ENCODE measurements at places on chromosomes 1 and 21.

DNA sequence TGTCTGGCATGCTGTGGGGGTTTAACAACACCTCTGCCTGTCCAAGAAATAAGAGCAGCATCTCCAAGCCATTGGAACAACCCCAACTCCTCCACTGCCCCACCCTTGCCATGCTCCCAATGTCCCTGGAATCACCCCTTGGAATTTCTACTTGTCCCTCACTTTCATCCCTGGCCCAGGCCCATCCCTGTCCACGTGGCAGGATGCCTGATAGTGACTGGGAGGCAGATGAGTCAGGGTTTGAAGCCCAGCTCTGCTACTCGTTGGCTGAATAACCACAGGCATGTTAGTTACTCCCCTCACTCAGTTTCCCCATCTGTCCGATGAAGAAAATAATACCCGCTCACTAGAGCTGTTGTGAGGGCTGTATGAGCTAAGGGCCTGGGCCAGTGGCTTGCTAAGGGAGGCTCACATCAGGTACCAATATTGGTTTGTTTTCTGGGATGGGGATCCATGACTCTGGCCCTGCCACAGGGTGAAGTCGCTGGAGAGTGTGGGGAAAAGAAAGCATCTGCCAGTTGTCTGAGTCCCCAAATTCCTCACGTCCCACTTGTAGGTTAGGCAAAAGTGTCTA, 99.4 kb upstream of the TLR5 start:
- DNase-seq, result no peak

DNA sequence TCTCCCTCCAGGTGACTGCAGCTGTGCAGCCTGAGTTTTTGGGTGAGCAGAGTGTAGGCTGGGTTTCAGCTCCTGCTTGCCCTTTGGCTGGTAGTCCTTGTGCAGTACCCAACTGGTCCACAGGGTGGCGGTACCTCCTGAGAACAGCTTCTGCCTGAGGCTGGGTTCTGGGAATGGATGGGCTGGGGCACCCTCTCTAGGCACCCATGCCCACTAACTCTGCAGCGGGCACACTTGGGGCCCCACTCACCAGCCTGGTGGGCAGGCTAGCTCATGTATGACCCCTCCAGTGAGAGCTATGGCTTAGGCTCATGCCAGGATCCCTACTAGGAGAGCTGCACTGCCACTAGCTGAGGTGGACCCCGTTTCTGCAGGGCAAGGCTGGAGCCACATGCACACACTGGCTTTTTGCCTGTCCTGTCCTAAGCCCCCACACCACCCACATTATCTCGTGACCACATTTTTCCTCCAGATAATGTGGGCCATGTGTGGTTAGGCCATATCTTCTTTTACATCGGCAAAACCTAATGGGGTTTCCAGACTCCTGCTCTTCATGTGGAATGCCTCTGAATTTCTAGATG, 15.5 kb upstream of the GSTM4 start:
- DNase-seq, result peak; percentile 75

- no peak for DNase-seq
Observed at GRCh38 chr1:63590166-63590560, 3.0 kb upstream of the PGM1 start.

- no peak for DNase-seq
Observed at GRCh38 chr1:18629659-18630510, 761 bp upstream of the PAX7 start.

DNA sequence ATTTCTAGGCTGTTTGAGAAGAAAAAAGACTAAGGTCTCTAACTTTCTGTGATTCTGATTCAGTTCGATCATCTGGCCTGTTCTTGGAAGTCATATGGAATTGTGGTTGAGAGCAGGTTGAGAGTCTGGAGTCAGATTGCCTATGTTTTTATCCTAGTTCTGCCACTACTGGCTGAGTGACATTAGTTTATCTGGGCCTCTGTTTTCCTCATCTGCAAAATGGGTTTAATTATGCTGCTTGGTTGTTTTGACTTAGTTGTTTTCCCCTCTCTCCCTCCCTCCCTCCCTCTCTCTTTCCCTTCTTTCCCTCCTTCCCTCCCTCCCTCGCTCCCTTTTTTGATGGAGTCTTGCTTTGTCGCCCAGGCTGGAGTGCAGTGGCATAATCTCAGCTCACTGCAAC, 6.2 kb downstream of the MACF1 start:
- DNase-seq, result no peak

DNA sequence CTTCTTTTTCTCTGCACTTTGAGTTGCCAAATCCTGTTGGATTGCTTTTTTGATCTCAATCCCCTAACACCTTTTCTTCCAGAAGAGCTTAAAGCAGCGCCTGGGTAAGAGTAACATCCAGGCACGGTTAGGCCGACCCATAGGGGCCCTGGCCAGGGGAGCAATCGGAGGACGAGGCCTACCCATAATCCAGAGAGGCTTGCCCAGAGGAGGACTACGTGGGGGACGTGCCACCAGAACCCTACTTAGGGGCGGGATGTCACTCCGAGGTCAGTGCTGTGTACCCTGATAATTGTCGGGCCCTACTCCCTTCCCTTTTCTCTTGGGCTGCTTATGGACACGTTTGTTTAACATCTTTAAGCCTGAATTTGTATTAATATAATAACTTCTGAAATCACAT, 8.3 kb downstream of the CHTOP start:
- no peak for DNase-seq

DNA sequence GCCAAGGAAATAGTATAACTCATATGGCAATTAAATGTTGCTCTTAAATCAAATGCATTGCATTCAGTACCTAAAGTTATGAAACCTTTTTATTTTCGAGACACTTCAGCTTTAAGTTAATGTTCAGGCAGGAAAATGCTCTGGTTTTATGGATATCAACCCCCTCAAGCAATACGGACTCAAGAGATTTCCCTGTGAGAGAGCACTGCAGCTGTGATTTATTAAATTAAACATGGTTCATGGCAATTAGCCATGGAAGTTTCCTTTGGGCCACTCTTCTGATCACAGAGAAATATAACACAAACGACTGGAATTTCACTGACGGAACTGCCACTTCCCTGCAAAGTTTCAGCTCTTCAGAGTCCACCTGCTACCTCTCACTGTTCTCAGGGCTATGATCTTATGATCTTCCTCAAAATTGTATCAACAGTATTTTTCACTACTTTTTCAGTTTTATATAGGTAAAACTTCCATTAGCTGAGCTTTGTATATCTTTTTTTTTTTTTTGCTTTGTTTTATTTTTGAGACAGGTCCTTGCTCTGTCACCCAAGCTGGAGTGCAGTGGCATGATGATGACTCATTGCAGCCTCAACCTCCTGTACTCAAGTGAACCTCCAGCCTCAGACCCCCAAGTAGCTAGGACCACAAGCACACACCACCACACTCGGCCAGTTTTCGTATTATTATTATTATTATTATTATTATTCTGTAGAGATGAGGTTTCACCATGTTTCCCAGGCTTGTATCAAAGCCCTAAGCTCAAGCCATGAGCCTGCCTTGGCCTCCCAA, 923.1 kb upstream of the TMPRSS15 start:
- DNase-seq, result no peak

DNA sequence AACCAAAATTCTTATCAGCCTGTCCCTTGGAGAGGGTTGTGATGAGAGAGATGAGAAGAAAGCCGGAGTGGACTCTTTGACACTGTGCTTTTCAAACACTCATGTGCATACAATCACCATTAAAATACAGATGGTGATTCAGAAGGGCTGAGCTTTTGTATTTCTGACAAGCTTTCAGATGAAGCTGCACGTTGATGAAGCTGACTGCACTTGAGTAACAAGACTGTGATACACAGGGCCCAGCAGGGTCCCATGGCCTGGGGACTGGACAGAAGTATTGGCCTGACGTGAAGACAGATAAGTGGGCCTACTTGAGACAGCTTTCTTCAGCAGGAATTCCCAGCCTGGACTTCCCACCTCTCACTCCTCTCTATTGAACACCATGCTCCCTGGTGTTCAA, 258.2 kb downstream of the CHRM3 start:
- DNase-seq, result no peak

DNA sequence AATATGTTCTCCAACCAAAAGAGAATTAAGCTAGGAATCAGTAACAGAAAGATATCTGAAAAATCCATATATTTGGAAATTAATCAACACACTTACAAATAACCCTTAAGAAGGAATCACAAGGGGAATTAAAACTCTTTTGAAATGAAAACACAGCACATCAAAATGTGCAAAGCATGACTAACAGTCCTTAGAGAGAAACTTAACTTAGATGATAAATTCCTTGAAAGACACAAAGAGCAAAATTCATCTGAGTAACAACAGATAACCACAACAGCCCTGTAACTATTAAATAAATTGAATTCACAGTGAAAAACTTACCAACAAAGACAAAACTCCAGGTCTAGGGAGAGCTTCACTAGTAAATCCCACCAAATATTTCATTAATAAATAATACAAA, 283.8 kb downstream of the SDCCAG8 start:
- DNase-seq, result no peak

GRCh38 chr1:223215026-223215425, 72.0 kb upstream of the TLR5 start:
- DNase-seq, result no peak

DNA sequence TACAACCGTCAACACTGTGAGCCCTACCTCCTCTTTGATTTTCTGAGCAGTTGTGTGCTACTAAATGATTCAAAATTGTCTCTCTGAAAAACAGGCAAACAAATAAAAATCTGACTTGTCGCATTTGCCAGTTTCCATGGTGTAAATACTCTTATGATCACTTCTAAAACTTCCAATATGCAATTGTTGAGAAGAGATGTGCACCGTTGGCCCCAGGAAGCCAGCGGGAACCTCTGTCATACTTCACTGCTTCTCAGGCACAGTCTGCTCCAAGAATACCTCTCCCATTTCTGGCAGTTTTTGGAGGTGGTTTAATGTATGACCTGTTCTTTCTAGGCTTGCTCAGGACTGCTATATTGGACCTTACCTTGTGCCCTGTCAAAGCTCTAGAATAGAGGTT, 196.0 kb upstream of the NCAM2 start:
- DNase-seq, result no peak

GRCh38 chr1:228215663-228216116, 7.8 kb downstream of the OBSCN start:
- DNase-seq, result no peak

DNA sequence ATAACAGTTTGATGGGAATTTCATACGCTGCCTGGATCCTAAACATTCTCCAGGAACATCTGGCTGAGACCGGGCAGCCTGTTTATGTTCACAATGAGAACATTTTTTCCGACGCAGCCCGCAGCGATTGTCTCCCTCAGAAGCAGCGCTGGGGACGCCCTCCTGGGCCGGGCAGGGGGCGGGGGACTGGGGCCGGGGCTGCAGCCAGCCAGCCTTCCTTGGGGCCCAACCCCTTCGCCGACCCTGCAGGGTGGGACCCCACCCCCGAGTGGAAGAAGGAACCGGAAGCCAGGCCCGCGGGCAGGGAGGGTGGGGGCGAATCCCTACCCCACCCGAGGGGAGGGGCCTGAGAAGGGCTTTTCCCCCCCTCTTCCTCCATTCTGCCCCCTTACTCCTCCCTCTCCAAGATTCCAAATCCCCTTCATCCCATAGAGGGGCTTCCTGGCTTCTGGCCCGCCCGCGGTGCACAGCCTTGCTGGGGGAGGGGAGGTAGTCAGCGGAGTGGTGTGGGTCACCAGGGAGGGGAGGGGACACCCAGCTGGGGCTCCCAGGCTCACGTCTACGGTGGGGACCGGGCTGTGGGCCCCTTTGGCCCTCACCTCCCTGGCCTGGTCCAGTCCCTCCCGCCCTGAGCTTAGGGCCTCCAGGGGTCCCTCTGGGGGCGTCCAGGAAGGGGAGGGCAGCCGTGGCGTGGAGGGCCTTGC, 60.6 kb downstream of the WNT9A start:
- no peak for DNase-seq

- DNase-seq, result no peak
Observed at GRCh38 chr1:6329396-6329795, 64.2 kb downstream of the ACOT7 start.

GRCh38 chr1:208569181-208569580, 325.0 kb upstream of the PLXNA2 start:
- DNase-seq, result no peak

Measured in cerebellar cortex (tissue), 1 donor.